ENCODE measurements at places on chromosomes 12 and 14. TPM values are rescaled to one million over a fixed set of nuclear protein-coding genes. Genes with fewer than 3 reads are reported as not detected.

Gene MANSC4
- total RNA-seq, result not detected

Gene DLK1
- total RNA-seq, result not detected

Gene SRRM4
- not detected for total RNA-seq

Gene ABHD12B
- total RNA-seq, result not detected

DNA sequence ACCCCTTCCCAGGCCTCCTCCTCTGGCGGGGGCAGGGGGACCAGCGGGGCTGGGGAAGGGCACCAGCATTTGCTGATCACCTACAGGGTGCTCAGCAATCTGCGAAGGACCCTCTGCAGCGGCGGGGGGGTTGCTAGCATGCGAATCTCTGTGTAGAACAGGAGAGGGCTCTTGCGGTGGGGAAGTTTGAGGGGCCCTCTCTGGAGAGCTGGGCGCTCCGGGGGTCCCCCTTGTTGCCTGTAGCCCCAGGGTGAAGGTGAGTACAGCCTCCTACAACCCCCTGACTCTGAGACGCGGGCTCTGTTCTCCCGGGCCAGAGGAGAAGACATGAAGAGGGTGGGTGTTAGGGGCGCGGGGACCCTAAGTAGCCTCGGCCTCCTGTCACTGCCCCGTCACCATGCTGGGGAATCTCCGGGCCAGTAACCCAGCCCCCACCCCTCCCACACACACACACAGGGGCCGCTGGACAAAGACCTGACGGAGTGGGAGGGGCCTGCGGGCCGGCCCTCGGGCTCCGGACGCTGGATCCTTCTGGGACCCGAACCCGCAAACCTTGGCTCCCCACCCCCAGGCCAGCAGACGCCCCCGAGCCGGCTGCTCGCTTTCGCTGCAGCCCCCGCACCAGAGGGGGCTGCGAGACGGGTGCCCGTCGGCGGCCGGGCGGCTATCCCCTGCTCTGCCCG, 734 bp downstream of the FIGNL2 start:
- no peak for DNase-seq

GRCh38 chr14:93137864-93138263, 22.1 kb upstream of the ITPK1 start:
- no peak for DNase-seq

DNA sequence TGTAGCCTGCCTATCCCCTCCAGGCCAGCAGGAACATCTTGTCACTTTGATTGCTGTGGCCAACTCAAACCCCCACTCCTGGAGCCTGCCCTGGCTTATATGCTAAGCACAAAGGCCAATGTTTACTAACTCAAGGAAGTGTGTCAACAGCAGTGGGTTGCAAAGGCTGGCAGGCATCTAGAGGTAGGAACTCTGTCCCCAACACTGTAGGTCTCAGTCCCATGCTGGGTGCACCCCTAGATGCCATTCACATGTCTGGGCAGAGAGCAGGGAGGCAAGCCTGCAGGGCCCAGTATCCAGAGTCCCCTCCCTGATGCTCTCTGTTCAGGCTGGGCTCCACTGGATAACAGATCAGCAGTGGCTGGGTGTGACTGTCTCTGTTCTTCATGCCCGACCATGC, 1.6 kb upstream of the HPD start:
- no peak for DNase-seq

DNA sequence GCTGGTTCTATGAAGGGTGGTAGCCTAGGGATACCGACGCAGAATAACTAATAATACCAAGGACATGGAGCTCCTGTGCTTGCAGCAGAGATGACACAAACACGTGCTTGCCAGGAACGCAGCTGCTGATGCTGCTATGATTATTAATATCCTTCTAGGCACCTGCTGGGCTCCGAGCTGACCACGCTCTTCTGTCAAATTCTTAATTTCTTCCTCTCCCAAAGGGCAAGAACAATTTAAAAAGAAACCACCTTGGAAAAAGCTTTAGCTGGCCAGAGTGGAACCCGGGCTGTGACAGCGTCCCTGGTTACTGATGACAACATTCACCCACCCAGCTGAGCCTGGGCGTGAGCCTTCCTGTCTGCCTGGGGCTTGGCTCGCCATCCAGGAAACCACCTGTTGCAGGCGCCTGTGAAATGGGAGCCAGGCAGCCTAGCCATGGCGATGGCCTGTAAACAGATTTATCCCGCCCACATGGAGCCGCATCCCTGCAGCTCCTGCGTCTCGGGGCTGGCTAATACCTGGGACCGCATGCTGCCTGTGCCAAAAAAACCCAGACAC, 28.8 kb downstream of the CLMN start:
- DNase-seq, result no peak

DNA sequence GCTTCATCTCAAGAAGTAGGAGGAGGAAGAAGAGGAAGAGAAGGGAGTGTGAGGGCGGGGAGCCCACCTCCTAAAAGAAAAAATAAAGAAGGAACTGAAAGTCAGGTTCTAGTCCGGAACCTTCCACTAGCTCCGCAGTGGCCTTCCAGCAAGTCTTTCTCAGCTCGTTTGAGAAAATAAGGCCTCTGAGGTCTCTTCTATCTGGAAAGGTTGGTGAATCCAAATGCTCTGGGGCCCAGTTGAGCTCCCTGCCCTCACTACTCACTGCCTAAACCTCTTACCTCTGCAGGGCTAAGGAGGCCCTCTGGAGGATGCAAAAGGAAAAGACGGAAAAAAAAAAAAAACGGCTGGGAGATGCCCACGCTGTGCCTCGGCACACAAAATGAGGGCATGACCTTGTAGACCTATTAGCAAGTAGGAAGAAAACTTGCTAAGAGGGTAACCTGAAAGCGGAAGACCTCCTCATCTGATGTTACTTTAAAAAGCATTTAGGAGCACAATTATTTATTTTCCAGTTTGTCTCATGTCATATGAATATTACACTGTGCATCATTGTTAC, 35.9 kb downstream of the FBLN5 start:
- DNase-seq, result peak; percentile 39

GRCh38 chr14:32033543-32033942, 43.6 kb upstream of the ARHGAP5 start:
- DNase-seq, result no peak

DNA sequence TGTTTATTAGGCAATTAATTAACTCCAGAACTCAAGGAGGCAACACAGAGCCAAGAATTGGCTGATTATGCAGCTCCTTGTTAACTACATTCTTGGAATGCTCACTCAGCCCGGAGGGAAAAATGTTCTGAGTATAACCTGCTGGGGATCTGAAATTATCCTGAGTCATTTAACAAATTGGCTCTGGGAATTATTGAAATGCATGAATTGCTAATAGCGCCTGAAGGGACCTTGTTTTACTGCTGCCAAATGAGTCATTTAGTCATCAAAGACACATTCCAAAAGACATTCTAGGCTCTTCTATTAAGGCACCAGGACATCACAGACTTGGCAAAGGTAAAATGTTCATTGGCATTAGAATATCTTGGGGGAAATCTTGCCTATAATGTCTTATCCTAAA, 13.0 kb downstream of the TMEM52B start:
- DNase-seq, result peak; percentile 17

DNA sequence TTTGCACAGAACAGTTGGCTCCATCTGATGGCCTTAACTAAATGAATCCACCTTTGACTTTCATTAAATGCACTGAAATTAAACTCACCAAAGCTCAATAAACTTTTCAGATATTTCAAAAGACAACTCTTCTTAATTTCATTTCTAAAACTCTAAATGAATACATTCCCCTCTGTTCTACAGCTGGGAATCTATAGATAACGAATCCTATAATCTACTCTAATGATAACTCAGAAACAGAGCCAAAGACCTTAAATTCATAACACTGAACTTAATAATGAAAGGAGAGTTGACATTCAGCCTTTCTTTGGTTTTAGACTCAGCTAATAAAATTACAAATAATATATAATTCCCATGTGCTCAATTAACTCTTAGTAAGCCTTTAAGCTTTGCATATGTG, 150.5 kb downstream of the KCNH5 start:
- DNase-seq, result no peak

- DNase-seq, result no peak
These were observed 56.9 kb downstream of the MAP4K5 start for GRCh38 chr14:50475460-50475859.

DNA sequence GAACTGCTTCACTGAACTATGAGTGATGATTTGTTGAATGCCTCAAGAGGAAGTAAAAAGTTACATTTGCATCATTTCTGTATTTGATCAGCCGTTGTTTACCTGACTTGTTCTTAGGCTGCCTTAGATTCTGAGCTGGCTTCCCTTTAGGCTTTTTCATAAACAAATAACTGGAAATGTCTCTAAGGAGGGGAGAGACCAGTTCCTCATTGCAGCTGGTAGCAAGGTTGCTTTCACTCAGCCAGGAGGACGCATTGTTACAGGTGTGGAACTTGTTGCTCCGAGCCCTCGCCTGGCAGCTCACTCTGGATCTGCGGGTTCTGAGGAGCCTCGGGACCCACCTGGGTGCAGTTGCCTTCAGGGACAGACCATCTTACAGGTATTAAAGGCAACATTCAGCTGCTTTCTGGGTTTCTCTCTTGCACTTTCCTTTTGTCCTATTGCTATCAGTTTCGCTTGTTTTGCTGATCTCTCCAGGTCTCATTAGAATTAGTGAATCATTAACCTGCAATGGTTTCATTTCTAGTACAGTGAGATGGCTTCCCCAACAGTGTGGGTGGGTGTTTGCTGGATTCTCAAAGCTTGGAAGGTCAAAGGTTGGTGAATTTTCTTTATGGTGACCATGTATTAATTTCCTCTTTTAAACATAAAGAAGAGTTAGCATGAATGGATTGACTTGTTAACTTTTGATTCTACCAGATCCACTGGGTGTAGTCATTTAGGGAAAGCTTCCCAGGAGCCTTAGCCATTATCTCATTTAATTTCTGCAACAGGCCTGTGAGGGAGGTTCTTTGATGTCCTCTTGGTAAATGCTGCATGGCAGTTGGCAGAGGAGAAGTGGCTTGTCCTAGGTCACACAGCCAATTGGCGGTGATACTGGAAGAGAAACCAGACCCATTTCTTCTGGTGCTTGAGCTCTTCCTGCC, at the start of gene PLEKHG7:
Gene PLEKHG7 (plus strand): TSS at position 236 of the 926 bp plus-strand sequence. CDS start 3,643 bp downstream, outside the sequence.
- DNase-seq, result no peak

GRCh38 chr12:109512608-109513007, 35.2 kb downstream of the UBE3B start:
- DNase-seq, result no peak

DNA sequence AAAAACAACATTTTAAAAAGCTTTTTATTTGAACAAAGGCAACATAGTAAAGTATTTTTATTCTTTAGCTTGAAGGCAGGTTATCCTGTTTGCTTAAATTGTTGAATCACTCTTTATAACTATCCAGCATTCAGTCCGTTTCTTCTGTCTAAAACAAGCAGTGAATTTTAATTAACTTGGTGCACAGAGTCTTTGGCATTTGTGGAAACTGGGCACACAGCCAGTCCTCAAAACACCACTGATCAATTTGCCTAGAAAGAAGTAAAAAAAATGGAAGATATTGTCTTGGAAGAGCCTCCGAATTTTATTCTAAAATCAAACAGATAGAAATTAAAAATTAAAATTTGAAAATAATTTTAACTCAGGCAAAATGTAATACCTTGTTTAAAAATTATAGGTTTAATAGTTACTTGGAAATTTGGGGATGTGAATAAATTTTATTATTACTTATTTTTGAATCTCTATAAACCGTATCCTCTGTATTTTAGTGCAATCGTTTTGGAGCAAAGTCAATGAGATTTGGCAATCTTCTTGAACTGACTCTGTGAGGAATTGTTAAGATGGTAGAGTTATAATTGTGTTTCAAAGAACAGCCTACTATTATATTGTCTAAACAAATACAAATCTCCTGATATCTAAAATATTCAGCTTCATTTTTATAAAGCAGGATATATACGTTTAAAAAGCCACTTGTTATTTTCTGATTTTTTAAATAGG, 927.0 kb downstream of the SLC16A7 start:
- no peak for DNase-seq

GRCh38 chr12:76470028-76470939, 89.3 kb downstream of the OSBPL8 start:
- DNase-seq, result peak; percentile 79

Measured in HT1080 (cell line).